Regular cardiac myocyte (primary cell): ENCODE measurements at places on chromosomes 6 and 20. TPM values are rescaled to one million over a fixed set of nuclear protein-coding genes. Genes with fewer than 3 reads are reported as not detected.

Gene EPHA7
- 0.28 and 1.3 TPM in 2 replicates for total RNA-seq

Gene GHRH
- not detected in 2 replicates for total RNA-seq

Gene PHF3
- total RNA-seq, result 34.3 and 60.6 TPM in 2 replicates

Gene STAU1
- total RNA-seq, result 32.4 and 40.5 TPM in 2 replicates

Gene TMEM200A
- 124 and 232 TPM in 2 replicates for total RNA-seq
